ENCODE measurements at places on chromosomes 7 and 10.

DNA sequence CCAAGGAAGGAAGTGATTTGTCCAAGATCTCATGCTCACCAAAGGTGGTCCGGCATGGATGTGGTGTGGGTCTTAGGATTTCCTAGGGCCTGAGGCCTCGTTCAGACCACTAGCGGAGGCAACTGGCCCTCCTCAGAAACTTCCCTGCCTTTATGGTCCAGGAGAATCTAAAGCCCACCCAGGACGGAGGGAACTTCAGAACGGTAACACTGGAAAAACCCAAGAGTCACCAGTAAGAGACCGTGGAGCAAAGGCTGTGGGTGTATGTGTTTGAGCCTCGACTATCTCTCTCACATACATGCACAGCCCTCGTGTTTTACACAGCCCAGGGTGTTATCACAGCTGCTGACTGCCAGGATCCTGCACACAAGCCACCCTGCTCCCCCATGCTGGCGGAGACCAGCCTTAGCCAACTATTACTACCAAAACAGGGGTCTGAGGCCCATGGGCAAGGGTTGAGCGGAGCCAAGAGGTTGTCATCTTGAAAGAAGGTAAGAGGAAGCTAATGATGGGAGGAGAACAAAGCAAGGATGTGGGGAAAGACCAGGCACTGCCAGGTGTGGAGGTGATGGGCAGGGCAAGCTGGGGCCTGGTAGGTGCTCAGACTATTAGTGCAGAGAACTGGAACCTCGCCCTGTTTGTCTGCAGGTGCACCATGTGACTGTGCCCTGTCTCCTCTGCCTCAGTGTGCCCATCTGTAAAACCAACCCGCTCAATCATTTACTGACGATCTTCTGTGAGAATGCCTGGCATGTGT lies 170.2 kb upstream of the ZMIZ1 start:
- DNase-seq: no peak

DNA sequence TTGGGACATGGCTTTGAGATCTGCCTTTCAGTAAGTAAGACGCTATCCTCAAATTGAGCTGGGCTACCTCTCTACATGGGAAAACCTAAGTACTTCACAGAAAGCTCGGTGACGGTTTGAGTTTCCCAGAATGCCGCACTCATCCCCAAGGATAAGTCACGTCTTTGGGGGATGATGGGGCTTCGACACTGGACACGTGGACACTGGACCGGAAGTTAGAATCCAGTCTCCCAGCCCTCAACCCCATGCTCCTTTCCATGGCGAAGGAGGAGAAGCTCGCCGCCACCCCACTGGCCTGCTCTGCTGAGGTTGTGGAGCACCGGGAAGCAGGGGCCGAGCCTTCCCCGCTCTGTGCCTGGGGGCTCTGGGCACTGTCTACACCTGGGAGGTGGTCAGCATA lies 27.5 kb downstream of the PTPRE start:
- no peak for DNase-seq

DNA sequence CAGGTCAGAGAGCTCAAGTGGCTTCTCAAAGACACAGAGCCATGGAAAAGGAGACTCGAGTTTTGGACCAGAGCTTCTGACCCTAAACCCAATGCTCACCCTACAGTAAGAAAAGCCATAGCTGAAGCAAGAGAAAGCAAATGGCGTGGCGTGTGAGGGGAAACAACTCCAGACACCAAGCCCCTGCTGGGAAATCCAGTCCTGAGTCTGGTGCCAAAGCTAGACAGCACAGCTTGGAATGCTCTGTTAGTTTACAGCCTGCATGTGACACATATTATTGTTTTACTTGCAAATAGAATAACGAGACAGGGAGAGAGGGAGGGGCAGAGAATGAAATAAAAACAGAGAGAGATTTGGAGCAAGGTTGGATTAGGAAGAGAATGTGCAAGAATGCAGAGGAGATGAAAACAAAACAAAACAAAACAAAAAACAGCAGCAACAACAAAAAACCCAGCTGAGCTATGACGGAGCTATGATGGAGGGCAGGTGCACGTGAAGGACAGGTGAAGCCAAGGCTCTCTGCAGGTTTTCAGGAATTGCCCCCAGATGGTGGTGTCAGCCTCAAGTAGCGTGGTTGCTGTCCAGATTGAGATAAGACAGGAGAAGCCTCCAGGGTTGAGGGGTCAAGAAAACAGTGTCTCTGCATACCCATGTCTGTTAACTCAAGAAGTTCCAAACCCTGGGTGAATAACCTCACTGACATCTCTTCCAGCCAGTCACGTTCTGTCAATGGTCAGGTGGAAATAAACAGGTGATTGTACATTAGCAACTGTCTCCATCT lies 69.7 kb upstream of the LRRC18 start:
- no peak for DNase-seq

- no peak for DNase-seq
Measured at GRCh38 chr10:123800821-123801220, 90.8 kb downstream of the CPXM2 start.

DNA sequence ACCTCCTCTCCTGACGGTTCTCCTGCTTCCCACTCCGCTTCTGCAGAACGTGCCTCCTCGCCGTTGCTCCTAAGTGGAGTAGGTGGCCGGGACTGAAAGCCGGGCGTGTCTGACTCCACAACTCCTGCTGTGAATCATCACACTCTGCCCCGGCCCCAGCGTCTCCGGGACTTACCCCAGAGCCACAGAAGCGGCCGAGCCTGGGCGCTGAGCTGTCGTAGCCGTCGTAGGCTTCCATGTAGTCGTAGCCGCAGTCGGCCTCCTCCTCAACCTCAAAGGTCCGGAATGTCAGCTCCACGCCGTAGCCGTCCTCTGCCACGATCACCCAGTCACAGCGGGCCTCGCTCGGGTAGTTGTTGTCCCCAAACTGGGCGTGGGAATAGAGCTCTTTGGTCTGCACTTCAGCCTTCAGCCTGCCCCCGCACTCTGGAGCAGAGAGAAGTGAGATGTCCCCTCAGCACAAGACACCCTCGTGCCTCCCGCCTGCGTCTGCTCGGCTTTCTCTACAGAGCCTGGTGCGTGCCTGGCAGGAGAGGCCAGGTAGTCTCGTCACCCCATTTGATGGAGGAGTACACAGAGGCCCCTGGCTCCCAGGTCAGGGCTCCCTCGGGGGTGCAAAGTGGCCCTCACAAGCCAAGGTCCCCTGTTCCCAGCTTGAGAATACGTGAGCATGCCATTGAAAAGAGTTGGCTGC lies 11.2 kb upstream of the OPALIN start:
- no peak for DNase-seq
